ENCODE measurements at places on chromosomes 3 and 15.

DNA sequence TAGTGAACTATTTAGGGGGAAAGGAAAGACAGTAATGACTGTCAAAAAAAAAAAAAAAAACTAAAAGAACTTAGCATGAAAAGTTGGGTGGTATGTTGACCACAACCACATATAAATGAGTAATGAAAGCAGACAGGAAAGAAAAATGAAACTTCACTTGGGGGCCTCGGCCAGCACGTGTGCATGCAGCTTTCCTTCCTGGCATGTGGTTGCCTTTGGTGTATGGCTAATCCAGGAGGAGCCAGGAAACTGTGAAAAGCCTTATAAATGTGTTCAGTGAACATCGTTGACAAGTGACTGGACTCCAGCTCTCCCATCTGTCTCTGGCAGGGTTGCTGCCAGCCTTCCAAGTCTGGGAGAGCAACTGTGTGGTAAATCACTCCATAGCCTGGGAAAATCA, 195.1 kb downstream of the DTWD1 start:
- DNase-seq, result no peak

DNA sequence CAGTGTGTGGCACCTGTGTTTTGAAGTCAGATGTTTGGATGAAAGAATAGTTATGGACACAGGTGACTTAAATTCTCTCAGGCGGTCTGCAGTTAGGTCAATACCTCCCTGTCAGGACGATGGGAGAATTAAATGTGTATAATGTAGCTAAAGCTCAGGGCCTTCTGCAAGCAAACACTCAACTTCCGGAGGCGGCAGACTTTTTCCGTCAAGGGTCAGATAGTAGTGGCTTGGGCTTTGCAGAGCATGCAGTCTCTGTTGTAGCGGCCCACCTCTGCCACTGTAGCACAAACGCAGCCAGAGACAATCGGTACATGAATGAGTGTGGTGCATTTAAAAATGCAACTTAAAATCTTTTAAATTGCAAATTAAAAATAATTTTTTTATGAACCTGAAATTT, 47.4 kb downstream of the CMTM8 start:
- DNase-seq, result no peak

GRCh38 chr3:71121429-71122167, 461.9 kb downstream of the FOXP1 start:
- no peak for DNase-seq

- no peak for DNase-seq
These were observed 632.7 kb downstream of the NTRK3 start for GRCh38 chr15:87623832-87624231.

GRCh38 chr15:34109797-34110663, 8.1 kb downstream of the PGBD4 start:
- DNase-seq, result peak; percentile 38

DNA sequence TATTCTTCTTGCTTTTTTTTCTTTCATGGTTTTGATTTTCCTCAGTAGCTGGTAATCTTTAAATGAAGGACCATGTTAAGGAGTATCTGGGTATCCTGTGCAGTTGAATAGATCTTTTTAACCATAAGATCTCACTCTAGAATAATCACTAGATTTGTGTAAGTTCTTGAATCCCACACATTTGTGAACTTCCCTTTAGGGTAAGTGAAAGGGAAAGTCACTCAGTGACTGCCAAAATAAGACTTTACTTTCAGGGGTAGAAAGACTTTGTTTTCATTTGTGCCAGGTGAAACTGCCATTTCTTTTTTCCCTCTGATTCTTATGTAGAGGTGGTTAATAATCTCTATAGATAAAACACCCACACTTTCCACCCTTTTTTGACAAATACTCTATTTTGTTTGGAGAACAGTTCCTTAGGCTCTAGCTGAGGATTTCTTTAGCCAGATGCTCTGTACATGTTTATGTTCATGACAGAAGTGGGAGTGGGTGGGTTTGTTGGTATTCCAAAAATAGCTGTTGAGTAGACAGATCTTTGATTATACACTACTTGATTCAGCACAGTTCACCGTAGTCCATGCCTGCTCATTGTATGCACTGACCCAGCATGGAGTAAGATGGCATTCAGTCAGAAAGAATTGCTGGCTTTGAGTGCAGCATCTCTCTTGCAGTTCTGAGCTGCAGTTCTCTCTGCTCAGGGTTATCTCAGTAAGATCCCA, 28.5 kb downstream of the LRRC49 start:
- DNase-seq, result peak; percentile 20

DNA sequence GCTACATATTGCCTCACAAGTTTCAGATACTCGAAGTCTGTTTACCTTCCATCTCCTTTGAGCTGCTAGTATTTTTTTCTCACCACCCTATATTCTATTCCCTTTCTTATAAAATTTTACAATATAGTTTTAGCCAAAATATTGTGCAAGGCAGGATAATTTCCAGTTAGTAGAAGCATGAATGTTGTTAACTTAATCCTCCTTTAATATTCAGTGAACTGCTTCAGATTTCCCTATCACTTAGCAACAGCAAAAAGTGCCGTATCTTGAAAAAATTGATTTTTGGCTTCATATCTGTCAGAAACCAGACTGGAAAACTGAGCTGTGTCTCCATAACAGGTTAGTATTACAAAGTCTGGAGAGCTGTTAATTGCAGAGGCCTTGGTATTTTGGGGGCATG, 24.0 kb downstream of the PLSCR4 start:
- DNase-seq, result no peak

GRCh38 chr3:188863999-188864406, 307.8 kb upstream of the TPRG1 start:
- no peak for DNase-seq

- no peak for DNase-seq
These were observed 11.3 kb downstream of the SLCO2A1 start for GRCh38 chr3:134018406-134018805.

DNA sequence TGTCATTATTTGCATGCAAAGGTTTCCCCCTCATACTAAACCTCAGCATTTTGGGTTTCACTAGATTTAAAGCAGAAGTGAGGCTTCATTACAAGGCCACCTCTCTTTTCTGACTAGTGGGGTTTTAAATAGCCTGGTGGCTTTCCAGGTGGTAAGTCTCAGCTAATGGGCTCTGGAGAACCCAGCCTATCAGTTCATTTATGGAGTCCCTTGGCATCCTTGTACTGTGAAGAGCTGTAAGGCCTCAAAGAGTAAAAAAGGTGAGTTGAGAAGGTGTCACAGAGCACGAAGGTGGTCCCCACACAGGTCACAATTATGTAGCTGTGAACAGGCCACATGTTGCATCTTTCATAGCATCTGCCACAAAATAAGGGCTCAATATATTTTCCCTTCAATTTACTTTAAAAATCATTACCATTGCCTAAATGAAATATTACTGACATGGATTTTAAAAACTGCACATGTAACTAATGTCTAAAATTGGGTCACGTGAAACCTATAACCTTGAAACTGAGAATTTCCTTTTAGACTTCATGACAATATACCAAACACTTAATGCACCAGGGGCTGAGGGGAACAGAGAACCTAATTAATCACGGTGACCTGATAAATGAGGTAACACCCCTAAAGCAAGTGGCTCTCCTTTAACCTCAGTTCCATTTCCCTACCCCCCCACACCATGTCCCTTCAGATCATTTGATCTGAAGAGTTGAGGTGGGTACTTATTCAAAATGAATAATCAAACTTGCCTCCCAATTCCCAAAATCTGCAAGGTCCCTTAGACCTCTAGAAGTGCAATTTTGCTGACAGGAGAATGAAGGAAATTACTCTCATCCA, 1.3 kb downstream of the NGLY1 start:
- peak; percentile 71 for DNase-seq

- no peak for DNase-seq
These were observed 386.0 kb upstream of the RARB start for GRCh38 chr3:25041871-25042584.

DNA sequence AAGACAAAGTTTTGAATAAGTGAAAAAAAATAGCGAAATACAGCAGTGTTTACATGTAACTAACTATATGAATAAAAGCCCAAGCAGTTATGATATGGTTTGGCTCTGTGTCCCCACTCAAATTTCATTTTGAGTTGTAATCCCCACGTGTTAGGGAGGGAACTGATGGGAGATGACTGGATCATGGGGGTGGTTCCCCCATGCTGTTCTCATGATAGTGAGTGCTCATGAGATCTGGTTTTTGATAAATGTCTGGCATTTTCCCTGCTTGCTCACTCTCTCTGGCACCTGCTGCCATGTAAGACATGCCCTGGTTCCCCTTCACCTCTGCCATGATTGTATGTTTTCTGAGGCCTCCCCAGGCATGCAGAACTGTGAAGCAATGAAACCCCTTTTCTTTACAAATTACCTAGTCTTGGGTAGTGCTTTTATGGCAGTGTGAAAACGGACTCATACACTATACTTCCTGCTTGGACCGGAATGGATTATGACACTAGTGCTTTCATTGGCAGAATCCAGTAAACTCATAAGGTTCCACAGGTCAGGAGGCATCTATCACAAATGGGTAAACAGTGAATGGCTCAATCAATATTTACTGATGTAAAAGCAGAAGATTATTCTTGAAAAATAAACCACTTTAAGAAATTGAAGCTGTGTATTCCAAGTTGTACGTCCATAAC, 192.1 kb downstream of the CBLB start:
- no peak for DNase-seq

DNA sequence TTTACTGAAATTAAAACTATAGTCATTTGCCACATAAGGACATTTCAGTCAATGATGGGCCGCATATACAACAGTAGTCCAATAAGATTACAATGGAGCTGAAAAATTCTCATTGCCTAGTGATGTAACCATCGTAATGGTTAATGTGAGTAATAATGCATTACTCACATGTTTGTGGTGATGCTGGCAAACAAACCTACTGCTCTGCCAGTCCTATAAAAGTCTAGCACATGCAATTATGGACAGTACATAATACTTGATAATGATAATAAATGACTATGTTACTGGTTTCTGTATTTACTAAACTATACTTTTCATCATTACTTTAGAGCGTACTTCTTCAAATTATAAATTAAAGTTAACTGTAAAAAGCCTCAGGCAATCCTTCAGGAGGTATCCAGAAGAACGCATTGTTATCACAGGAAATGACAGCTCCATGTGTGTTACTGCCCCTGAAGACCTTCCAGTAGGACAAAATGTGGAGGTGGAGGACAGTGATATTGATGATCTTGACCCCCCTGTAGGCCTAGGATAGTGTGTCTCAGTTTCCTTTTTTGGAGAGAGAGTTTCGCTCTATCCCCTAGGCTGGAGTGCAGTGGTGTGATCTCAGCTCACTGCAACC, 102.7 kb downstream of the ATP1B3 start:
- no peak for DNase-seq

DNA sequence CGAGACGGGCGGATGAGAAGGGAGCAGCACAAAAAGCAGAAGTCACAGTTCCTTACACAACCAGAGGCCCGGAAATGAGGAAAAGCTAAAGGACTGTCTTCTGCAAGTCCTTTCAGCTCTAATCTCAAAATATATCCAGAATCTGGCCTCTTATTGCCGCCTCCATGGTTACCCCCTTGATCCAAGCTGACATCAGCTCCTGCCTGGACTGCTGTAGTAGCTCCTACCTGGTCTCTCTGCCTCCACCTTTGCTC, 324.0 kb upstream of the ROPN1 start:
- DNase-seq, result no peak

GRCh38 chr3:69082805-69083204, 1.9 kb upstream of the ARL6IP5 start:
- peak; percentile 70 for DNase-seq

GRCh38 chr15:101486696-101487459, 2.6 kb downstream of the PCSK6 start:
- DNase-seq, result no peak
